ENCODE measurements at places on chromosomes 13 and 19. TPM values are rescaled to one million over a fixed set of nuclear protein-coding genes. Genes with fewer than 3 reads are reported as not detected.

Gene LILRB1
- total RNA-seq: not detected

Gene ZNF571
- 1.4 TPM for total RNA-seq

Gene MCEMP1
- total RNA-seq: not detected

Gene FFAR1
- not detected for total RNA-seq

Measured in uterine smooth muscle cell (primary cell).